ENCODE measurements at places on chromosomes 3 and 15.
A peak's percentile ranks its signal among the peaks of the same experiment; 100 is the strongest.

- DNase-seq = no peak
These were observed 449.9 kb downstream of the PDCD6IP start for GRCh38 chr3:34248352-34248751.

DNA sequence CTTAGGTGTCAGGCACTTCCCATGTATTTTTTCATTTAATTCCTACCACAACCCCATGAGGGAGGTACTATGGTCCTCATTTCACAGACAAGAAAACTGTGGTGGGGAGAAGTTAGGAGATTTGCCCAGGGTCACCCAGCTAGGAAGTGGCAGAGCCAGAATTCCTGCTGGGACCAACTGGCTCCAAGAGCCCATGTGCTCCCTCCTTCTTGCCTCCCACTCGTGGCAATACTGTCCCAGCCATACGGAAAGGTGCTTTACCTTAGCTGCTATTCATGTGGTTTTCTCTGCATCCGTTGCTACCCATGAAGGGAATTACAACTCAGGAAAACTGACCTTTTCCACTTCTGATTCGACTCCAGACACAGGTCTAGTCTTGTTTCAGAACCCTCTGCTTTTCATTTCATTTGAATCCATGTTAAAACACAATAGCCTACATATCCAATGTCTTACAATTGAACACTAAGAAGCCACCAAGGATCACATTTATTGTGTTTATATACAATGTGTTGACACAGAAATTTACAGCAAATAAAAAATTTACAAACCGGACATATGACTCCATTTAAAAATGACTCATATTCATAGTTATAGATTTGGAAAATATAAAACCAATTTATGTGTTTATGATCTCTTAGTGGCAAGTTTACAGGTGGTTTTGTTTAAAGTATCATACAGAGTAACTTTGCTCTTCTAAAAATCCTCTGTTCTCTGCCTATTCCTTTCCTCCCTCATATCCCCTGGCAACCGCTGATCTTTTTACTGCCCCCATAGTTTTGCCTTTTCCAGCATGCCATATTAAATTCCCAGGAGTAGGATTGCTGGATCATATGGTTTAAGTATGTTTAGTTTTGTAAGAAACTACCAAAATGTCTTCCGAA is 58.8 kb downstream of the BTD start:
- DNase-seq = no peak

DNA sequence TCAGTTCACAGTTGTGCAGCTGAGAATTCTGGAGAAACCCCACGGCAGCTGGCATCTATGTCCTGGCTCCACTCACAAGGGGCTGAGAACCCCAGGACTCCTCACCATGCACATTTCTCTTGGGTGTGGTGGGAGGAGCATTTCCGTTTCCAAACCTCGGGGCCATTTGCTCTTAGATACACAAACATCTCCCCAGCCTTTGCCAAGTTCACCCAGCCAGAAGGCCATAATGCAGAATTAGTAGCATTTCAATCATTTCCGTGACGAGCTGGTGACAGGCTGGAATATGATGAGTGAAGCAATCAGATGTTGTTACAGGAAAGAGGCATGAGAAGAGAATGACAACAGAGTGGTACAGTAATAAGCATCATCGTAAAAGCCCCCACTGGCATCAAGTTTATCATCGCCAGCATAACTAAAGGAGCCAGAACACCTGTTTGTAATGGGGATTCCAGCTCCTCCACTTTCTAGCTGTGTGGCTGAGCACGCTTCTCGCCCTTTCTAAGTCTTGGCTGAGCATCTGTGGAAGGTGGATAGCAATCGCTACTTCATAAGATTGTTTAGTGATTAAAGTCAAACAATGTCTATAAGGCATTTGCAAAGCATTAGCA is 82.0 kb downstream of the LIPC start:
- peak; percentile 48 for DNase-seq

GRCh38 chr3:162538491-162538890 is 1041.9 kb downstream of the OTOL1 start:
- no peak for DNase-seq

DNA sequence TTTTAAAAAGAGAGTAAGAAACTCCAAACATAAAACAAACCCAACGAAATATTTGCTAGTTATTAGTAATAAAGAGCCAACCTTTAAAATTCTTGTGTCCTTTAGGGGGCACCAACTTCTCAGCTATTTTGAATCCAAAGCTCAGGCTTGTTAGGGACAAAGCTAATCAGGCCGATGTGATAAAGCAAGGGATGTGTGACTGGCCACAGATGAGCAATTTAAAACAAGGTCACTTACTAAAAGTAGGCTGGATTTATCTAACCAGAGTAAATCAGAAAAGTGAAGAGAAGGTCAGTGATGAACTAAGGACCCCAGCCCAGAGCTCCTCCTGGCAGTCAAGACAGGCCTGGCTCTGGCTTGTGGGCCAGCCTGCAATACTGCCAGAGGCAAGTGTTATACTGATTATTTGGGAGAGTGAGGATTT is 108.5 kb downstream of the CYP19A1 start:
- no peak for DNase-seq

GRCh38 chr3:21372316-21372715 is 378.7 kb downstream of the ZNF385D start:
- DNase-seq = no peak

DNA sequence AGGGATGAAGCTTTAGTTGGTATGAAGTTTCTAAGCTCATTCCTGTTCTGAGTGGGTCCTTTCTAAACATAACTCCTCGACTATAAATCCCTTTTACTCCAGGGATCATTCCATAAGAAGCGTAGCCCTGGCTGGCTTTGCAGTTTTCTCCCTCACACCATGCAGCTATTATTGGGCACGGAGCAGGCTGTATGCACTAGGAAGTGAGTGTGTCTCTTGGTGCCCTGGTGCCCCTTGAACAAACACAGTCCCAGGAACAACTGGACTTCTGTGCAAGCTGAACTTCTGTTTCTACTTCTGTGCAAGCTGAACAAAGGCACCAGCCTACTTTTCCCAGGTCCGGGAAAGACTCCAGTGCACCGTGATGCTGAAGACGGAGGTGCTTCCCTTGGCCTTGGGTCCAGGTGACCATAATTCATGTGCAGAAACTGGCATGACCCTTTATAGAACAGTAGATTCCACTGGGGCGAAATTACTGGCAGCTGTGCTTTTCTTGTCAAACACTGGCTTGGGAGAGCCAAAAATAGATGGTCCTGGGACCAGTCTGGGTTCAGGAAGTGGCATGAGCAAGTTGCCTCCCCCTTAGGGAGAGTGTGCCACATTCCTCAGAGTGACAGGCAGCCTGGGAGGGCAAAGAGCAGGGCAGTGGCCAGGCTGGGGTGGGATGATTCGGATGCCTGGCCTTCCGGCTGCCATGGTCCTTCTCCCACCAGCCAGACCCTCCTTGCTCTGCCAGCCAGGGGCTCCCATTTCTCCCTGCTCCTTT is 127.2 kb downstream of the SLCO3A1 start:
- DNase-seq = no peak

GRCh38 chr15:99983171-99983885 is 250.1 kb upstream of the LYSMD4 start:
- DNase-seq = no peak

DNA sequence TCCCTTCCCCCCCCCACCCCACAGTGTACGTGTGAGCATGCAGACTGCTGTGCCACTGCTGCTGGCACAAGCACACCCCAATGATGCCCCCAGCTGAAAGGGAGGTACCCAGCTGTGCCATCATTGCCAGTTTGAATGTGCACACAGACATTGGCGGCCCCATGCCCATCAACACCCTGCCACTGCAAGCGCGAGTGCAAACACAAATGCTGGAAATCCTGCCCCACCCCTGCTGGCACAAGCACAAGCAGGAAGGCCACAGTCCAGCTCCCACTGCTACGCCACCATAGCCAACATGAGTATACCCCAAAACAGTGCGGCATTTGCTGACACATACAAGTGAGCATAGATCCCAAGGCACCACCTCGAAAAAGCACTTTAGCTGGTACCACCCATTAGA is 222.9 kb downstream of the SCAPER start:
- DNase-seq = no peak

DNA sequence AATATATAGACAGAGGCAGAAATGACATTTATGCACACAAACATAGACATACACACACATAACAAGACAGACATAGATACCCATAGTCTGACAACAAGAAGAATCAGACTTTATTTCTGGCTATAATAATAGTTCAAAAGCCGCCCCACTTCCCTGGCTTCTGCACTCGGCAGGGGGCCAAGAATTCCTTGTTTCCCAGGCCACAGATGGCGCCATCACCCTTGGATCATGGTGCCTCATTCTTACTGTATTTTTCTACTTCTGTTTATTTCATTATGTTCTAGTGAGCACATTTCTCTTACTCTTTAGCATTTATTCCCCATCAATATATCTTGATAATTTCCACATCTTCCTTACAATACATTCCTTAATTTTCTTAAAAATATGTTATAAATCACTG is 387.5 kb downstream of the NLGN1 start:
- DNase-seq = peak; percentile 4

GRCh38 chr3:70992562-70993204 is 590.8 kb downstream of the FOXP1 start:
- no peak for DNase-seq

GRCh38 chr3:74532446-74532845 is 82.0 kb downstream of the CNTN3 start:
- DNase-seq = peak; percentile 64

DNA sequence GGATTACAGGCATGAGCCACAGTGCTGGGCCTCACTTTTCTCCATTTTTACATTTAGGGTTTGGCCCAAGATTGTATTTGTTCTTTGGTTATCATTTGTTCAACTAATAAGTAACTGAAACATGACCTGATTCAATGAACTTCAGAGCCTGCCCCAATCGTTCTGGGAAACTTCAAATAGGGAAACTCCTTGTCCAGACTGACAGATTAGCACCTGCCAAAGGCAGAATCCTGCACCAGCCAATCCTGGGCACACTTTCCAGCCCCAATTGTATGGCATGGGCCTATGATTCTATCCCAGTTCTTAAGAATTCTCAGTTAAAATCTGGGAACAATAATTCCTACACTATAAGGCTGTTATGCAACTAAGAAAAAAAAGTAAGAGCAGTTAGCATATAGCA is 18.3 kb upstream of the RAB43 start:
- no peak for DNase-seq

DNA sequence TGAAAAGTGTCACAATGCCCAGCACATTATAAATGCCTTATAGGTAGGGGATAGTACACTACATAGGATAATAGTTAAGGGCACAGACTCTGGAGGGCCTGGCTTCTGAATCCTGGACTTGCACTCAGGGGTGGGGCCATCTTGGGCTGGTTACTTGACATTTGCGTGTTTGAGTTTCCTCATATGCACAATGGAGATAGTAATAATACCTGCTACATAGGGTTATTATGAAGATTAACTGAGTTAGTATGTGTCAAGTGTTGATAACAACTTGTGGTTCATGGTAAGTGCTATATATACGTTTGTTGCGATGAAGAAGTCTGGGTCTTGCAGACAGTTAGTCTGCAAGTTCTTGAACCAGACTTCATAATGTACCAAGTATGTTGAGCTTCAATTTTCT is 37.0 kb downstream of the MITF start:
- no peak for DNase-seq

GRCh38 chr15:79849789-79850188 is 47.0 kb downstream of the MTHFS start:
- DNase-seq = peak; percentile 12

GRCh38 chr3:183825456-183826161 is at the start of gene MAP6D1:
MAP6D1 (minus strand) TSS chr3:183825577; CDS start chr3:183825547, 30 bp downstream.
- DNase-seq = peak; percentile 53

GRCh38 chr15:83115831-83116565 is 8.6 kb downstream of the TM6SF1 start:
- DNase-seq = no peak

DNA sequence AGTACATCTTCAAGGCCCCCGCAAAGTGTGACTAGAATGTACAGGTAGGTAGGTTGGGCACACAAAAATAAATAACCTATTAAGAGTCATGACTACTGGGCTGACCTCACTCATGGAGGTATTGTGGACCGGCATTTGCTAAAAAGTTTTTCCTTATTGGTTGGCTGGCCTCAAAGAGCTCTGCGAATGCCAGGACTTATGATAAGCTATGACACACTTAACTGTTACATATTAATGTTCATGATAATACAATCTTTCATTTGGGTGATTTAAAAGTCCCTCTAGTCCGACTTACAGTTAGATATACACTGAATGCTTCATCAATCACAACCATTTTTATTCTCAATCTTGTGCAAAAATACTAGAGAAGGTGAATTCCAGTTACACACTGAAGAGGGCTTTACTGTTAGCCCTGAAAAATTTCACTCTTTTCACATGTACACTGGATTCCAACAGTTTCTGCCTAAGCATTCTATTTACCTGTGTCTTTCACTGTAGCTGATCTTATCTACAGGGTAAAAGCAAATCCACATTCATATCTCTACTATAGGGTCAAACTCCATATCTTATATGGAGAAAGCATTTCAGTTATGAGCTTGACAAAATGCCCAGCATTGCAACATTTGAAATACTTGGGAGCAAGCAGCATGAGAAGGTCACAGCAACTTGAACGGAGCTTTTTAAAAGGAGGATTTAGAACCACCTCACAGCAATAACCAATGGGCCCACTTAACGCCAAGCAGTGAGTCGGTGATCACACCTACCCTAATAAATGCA is 329.1 kb downstream of the FOXP1 start:
- no peak for DNase-seq

GRCh38 chr15:35545316-35545823 is 595 bp downstream of the DPH6 start:
- DNase-seq = peak; percentile 57

- DNase-seq = no peak
These were observed 120.3 kb upstream of the GOLGA8J start for GRCh38 chr15:29962407-29962806.

DNA sequence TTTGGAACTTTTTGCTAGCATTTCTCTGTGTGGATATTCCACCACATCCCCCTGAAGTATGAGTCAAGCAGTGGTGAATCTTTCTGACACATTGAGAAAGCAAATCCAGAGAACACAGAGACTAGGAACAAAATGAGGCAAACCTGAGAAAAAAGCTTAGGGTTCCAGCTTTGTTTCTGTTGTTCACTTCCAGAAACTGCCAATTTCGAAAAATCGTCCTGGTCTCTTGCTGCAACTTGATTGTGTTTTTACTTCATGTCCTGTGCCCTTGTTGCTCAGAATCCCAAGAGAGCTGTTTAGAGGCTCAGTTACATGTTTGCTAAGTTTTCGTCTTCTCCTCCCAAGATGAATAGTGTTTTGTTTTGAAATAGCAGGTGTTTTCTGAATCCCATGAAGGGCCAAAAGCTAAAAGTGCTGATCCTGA is 13.7 kb downstream of the MAP2K1 start:
- no peak for DNase-seq

- no peak for DNase-seq
These were observed 47.2 kb downstream of the LIMD1 start for GRCh38 chr3:45641756-45642155.

GRCh38 chr3:57896031-57896430 is 112.2 kb upstream of the FLNB start:
- no peak for DNase-seq

DNA sequence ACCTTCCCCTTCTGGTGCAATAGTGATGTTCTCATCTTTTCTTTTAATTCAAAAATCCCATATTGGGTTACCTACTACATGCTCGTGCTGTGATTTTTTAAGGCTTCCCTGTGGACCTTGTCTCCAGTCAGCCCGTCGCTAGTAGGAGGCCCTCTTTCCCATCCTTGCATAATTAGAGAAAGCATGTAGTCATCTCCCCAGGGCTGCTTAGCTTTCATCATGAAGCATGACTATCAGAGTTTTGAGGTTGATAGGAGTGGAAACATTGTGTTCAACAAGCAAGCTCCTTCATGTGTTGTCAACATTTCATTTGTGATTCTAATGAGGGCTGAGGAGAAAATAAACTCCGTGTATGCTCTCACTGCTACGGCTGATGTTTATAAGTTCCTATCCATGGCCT is 8.7 kb upstream of the LRTM1 start:
- no peak for DNase-seq

All from MG63 (cell line).